Eye (tissue), 1 donor: ENCODE measurements at places on chromosomes 4 and X.

DNA sequence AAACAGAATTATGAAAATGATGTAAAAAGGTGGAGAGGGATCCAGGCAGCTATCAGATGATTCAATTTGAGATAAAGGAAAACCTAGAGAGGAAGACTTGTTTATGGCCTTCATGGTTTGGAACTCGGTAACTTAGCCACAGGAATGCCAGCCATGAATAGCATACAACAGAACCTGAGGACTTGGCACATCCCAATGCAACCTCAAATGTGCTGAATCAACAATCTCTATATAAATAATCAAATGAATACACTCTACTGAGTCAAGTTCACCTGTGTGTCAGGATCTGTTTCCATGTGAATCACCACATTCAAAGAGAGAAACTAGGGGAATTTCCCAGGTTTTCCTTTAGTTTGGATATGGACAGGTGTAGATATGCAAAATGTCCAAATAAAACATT lies 86.9 kb downstream of the MBNL3 start:
- DNase-seq: no peak

GRCh38 chrX:129086802-129087201 lies 436.5 kb downstream of the SMARCA1 start:
- no peak for DNase-seq

GRCh38 chr4:170004651-170005295 lies 21.4 kb downstream of the MFAP3L start:
- DNase-seq: no peak

- DNase-seq: no peak
These were observed 1910.0 kb upstream of the AGA start for GRCh38 chr4:179352221-179352620.

GRCh38 chr4:141022111-141022695 lies 111.1 kb downstream of the RNF150 start:
- DNase-seq: no peak

DNA sequence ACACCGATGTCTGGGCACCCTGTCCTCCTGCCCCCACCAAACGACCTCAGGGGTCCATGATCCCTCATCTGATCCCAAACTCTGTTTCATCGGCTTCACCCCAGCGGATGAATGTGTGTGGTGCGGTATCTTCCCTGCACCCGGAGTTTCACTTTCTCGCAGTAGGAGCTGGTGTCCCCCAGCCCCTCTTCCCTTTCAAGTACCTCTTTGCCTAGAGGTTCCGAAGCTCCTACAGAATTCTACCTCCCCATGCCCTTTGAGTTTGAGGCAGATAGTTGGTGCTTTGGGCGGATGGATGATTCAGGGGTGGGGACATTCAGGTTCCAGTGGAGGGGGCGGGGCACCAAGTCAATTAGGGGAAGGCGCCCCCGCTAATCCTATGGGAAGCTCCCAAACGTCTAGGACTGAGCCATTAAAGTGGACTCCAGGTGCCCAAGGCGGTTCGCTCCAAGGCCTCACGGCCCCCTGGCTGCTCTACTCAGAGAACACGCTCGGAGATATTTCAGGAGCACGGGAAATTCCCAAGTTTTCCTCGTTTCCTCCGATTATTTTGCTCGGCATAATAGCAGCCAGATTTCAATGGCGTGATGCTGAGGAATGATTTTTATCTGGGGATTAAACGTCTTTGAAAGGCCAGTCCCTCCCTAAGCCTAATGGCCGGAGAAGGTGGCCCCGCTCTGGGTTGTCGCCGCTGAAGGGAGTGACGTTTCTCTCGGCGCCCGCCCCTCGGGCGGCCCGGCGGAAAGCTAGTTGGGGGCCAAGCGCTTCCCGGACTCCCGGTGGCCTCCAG lies 1.3 kb downstream of the MSX1 start:
- DNase-seq: peak; percentile 79

DNA sequence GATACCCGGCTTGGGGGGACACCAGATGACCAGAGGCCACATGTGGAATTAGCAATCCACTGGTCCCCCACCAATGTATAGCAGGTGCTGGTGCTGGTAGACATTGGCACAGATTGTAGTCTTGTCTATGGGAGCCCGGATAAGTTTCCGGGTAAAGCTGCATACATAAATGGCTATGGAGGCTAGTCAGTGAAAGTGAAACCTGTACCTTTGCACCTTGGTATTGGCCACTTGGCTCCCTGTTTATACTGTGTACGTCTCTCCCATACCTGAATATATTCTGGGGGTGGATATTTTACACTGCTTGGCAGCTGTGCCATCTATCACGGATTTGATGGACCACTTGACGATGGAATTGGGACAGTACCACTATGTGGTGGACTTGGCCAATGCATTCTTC lies 5.6 kb upstream of the TIGD2 start:
- no peak for DNase-seq

- DNase-seq: no peak
These were observed 235.0 kb downstream of the AFAP1 start for GRCh38 chr4:7704625-7705024.

DNA sequence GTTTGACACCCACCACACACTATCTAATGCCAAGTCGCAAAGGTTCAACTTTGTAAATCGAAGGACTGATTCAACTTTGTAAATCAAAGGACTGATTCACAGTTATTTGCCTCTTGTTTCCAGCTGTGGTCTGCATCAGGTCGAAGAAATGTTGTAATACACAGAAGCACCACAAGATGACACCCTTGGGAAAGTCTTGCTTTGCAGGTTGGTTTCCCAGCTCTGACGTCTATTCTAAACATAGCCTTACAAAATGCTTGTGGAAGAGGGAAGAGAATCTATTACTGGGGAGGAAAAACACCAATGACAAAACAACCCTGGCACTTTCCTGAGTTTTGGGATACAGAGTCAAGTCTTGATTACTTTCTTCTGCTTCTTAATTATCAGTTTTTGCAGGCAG lies 35.3 kb downstream of the SUPT20HL1 start:
- DNase-seq: peak; percentile 88

DNA sequence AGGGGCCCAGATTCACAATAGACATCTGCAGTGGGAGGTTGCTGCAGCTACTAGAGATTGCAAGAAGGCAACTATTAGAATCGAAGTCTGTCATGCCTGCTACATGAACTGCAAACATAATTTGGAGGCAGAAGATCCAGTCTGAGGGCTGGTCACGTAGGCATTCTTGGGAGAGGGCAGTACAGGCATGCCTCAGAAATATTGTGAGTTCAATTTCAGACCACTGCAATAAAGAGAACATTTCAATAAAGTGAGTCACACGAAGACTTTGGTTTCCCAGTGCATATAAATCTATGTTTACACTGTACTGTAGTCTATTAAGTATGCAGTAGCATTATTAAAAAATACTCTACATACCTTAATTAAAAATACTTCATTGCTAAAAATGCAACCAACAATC lies 585.8 kb upstream of the FAT1 start:
- no peak for DNase-seq

- DNase-seq: peak; percentile 33
These were observed 250.1 kb downstream of the SNCA start for GRCh38 chr4:89586864-89587263.

GRCh38 chr4:19366916-19367315 lies 884.8 kb upstream of the SLIT2 start:
- no peak for DNase-seq

DNA sequence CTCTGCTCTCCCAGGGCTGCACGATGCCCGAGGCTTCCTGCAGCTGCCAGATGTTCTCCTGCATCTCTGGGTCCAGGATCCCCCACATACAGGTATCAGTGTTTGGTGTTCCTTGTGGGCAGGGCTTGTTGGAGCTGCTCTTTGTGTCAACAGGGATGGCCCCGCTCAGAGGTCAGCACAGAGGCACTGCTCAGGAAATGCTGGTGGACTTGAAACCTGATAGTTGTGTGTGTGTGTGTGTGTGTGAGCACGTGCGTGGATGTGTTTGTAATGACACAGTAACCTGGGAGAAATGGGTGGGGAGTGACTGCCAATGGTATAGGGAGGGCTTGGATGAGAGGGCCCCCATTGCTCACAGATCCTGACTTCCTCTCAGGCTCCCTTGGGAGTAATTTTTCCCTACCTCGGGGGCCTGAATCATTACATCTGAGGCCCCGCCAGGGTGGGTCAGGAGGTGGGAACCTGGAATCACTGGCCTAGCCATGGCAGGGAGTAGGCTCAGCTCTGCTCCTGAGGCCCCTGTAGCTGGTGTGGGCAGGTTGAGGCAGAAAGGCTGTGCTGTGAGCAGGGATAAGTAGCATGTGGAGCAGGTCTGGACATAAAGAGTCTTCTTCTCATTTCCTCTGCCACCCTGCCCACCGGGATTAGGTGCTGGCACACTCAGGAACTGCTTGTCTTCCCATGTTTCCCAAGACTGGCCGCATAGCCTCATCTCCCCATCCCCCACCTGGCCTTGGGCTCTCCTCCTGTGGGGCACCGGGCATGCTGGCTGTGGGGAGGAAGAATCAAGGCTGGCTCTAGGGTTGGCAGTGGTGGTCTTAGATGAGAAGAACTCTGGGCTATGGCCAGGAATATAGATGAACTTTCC lies 2.5 kb upstream of the EFNB1 start:
- no peak for DNase-seq

- no peak for DNase-seq
These were observed 18.7 kb downstream of the ZNF595 start for GRCh38 chr4:71830-72229.

GRCh38 chr4:106325800-106326199 lies 9.4 kb downstream of the AIMP1 start:
- no peak for DNase-seq

DNA sequence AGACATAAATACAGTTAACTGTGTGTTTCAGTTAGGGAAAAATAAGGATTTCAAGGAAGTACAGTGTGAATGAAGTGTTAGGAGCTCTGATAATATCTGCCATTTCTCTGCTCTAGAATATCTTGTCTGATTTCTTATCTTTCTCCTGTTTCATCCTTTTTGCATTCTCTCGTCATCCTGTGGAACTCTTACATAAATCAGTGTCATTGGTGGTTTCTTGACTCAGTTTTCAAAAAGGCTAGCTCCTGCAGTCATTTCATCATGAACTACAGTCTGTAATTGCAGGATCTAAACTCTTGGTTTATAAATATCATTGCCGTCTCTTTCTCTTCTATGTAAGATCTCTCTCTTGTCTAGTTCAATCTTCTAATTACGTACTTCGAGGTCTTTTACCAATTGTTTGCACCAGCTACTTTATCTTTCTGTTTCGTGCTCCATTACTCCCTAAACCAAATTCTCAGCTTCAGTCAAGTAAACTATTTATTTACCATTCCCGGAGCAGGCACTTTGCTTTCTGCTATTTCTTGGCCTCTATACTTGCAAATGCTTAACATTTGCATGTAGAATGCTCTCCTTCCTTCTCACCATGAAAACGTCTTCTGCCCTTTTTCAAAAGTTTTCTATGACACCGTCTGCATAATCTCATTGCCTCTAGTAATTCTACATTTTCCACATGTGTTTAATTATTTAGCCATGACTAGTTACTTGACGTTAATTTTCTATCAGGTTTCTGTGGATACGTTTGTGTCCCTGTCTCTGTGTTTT lies 294.0 kb downstream of the TENM3 start:
- DNase-seq: peak; percentile 31

- DNase-seq: no peak
These were observed 5.9 kb downstream of the ADD1 start for GRCh38 chr4:2849267-2850152.

- DNase-seq: no peak
These were observed 241.8 kb downstream of the GRIA3 start for GRCh38 chrX:123425904-123426303.

DNA sequence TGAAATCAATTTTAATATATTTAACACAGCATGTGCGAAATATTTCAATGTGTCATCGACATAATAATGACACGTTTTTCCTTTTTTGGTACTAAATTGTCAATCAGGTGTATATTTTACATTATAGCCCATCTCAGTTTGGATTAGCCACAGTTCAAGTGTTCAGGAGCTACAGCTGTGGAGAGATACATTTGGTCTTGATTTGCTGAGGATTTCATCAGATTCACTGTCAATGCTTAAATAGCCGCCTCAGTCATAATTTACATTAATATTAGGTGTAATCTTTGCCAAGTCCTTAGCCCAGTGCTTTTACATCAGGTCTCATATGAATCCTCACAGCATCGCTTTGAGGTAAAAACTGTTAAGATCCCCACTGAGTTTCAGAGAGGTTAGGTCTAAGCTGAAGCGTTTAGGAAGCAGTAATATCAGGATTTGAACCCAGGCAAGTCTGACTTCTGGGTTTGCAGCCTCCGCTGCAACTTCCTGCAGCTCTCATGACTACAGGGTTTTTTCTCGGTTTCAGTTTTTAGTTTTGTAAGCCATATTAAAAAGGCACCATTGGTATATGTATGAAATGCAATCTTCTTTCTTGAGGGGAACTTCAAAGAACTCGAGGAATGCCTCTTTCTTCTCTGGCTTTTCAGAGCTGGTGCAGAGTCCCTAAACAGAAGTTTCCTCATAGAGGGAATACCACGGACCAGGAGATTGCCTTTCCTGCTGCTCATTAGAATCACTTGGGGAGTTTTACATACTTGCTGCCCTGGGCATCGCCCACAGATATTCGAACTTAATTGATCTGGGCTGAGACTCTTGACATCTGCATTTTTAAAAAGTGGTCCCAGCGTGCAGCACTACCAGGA lies 6.4 kb downstream of the MTM1 start:
- no peak for DNase-seq

DNA sequence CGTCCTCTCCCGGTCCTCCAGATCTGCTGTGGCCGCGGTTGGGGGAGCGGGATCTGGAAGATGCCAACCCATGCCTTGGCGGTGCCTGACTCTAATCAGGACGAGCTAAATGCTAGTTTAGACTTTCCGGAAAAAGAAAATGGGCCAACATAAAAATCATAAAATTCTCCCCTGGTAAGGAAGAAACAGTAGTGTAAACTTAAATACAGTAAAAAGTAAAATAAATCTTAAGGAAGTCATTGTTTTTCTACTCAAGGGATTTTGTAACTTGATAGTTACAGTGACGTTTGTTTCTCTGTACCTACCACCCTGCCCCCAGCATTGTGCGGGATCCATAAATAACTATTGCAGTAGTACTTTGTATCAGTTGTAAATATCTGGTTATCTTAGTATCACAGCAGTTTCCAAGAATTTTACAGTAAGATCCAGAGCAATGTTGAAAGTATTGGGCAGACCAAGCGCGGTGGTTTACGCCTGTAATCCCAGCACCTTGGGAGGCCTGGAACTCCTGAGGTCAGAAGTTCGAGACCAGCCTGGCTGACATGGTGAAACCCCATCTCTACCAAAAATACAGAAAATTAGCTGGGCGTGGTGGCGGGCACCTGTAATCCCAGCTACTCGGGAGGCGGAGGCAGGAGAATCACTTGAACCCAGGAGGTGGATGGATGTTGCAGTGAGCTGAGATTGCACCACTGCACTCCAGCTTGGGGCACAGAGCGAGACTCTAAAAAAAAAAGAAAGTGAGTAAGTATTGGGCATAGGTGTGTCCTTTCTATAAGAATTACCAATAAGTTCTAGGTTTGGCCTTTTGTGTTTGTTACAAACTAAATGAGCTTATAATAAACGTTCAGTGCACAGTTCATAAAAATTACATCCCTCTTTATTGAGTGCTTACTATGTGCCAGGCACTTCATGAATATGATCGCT lies 1.0 kb upstream of the PLA2G12A start:
- no peak for DNase-seq

- DNase-seq: no peak
These were observed 39.6 kb downstream of the KLF3 start for GRCh38 chr4:38703635-38704034.
